NCI-H187 treated with DMSO at 0.1 percent for 48 hours (cell line): ENCODE measurements at places on chromosomes 6 and 20.
A peak's percentile ranks its signal among the peaks of the same experiment; 100 is the strongest.

GRCh38 chr6:138964012-138964411, 24.0 kb downstream of the REPS1 start:
- no peak for DNase-seq

DNA sequence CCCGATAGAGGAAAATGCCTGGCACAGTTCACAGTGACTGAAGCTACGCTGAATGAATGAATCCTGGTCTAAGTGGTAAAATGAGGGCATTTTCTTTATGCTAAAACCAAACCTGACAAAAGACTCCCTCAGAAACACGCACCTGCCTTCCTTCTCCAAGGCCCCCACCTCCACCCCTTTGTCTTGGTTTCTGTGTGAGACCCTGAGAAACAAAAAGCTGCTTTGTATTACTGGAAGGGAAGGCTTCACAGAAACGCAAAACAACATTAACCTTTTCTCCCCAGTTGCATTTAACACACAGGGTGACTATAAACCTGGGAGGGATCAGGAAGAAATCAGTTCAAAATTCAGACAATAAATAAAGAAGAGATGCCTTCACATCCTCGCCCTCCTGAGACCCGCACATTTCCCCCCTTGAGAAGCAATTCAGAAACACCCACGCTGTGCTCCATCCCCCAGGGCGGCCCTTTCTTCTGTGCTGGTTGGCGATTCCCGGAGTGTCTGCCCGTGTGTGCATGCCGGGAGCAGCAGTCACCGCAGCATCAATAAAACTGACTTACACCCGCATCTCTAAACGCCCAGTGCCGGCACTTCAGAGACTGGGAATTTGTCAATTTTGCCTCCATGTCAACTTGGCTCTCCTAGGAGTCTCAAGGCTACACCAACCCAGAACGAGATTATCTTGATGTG, 67.2 kb upstream of the TRAF3IP2 start:
- no peak for DNase-seq

GRCh38 chr20:57501461-57502335, 23.2 kb downstream of the CTCFL start:
- DNase-seq, result no peak

DNA sequence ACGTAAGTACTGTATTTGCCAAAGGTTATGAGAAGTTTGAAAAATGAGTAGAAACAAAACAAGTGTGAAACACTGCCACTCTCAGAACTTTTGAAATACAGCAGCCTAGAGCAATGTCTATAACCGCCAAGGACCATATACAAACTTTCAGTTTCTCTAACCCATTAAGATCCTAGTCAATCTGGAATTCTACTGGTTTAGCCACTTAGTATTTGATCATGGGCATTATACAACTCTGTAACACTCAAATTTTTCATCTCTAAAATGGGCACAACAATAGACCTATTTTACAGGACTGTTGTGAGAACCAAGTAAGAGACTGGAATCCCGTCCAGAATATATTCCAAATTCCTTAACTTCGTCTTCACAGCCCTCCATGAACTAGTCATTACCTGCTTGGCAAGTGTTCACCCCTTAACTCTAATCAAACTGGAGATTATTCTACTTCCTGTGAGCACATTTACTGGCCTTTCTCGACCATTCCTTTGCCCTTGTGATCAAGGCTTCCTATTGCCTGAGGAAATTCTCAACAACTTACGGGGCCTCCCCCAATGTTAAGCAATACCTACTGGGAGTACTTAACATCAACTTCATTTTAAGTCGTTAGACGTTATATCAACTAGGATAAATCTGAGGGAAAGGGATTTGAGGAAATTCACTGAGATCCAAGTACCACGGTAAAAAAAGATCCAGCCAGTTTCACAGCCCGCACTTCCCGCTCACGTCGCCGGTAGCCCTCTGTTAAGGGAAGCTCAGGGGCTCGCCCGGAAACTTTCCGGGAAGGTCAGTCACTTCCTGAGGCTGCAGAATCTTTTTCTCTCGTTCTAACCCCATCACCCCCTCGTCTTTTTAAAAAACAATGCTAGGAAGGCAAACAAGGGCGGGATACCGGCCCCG, 1.1 kb downstream of the EIF2S2 start:
- no peak for DNase-seq

DNA sequence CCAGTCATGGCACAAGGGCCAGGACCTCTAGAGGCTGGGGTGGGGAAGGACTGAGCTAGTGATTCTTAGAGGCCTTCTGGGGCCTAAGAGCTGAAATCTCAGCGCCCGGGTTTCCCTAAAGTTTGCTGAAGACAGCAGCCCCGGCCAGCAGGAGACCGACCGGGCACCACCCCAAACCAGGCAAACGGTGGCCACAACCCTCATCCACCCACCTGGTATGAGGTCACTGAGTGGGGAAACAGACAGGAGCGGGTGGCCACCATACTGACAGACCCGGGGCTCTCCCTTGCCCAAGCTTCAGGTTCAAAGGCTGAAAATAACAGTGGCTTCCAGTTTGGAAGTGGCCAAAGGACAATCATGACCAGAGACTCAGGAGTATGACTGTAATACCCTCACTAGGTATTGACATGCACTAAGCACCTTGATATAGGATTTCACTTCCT, 35.0 kb upstream of the ID1 start:
- DNase-seq, result no peak

- DNase-seq, result no peak
Observed at GRCh38 chr6:31158863-31159855, 770 bp downstream of the TCF19 start.

DNA sequence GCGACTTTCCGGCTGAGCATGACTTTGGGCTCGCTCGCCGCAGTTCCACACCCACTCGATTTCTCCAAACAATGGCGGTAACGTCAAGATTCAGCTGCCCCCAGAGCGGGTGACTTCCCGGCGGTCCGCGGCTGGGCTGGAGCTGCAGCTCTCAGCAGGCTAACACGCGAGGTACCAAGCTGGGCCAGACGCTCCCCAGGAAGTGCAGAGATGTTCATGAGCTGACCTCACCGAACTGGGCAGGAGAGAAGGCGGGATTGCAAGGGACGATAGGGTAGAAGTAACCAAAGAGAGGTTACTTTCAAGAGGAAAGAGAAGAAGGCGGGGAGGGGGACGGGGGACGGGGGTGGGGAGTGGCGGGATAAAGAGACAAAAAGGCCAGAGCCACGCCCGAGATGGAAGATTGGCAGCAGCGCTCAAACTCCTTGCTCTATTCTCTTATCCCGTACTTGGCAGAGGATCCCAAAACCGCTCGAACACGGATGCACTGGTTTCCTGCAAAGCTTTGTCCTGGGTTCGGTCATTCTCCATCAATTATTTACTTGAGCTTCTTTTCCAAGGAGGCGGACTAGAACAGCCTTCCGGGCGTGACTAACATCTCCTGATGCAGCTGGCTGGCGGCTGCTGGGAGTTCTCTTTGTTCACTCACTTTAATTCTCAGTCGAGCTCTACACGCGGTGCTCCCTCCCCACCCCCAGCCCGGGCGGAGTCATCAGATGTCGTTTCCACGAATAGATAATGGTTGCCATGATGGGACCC, at the start of gene MTCL3:
Gene MTCL3, minus strand, starts transcription at position 626 of the 759 bp plus-strand sequence.
- DNase-seq, result peak; percentile 75

- DNase-seq, result no peak
Observed at GRCh38 chr6:23091795-23092194, 522.4 kb downstream of the HDGFL1 start.

- no peak for DNase-seq
Observed at GRCh38 chr6:30570740-30571074, 535 bp upstream of the ABCF1 start.

GRCh38 chr6:118551063-118552053, 3.3 kb downstream of the PLN start:
- no peak for DNase-seq

GRCh38 chr6:63245909-63246308, 34.6 kb downstream of the FKBP1C start:
- DNase-seq, result no peak

GRCh38 chr20:49750611-49751396, 37.1 kb upstream of the B4GALT5 start:
- DNase-seq, result no peak

DNA sequence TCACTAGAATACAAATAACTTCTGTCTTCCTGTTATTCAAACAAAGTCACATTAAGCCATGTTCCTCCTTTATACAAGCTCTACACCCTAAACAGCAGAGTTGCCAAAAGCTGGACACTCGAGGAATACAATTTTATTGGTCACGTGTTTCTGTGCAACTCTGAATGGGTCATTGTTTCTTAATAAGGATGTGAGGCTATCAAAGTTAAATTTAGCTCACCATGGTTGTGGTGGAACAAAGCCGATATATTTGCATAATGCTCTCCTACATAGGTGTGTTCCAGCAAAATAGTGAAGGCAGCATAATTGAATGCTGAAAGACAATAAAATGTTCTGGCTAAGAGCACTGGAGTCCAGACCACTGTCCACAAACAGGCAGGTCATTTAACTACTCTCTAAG, 36.9 kb upstream of the CD2AP start:
- no peak for DNase-seq

DNA sequence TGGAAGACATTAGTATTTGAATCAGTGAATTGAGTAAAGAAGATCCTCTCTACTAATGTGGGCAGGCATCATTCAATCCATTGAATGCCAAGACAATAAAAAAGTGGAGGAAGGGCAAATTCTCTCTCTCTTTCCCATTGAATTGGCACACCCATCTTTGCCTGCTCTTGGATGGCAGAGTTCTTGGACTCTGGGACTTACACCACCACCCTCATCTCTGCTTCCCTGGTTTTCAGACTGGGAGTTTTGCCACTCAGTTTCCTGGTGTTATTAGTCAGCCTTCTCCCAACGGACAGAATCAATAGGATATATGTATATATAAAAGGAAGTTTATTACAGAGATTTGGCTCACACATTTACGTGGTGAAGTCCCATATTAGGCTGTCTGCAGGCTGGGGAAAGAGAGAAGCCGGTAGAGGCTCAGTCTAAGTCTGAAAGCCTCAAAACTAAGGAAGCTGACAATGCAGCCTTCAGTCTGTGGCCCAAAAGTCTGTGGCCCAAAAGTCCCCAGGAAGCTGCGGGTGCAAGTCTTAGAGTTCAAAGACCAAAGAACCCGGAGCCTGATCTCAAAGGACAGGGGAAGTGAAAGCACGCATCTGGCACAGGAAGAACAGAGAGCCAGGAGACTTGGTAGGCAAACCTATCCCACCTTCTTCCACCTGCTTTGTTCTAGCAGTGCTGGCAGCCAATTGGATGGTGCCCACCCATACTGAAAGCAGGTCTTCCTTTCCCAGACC, 64.4 kb downstream of the SMPDL3A start:
- DNase-seq, result no peak

GRCh38 chr6:56374841-56375369, 127.5 kb upstream of the COL21A1 start:
- no peak for DNase-seq

DNA sequence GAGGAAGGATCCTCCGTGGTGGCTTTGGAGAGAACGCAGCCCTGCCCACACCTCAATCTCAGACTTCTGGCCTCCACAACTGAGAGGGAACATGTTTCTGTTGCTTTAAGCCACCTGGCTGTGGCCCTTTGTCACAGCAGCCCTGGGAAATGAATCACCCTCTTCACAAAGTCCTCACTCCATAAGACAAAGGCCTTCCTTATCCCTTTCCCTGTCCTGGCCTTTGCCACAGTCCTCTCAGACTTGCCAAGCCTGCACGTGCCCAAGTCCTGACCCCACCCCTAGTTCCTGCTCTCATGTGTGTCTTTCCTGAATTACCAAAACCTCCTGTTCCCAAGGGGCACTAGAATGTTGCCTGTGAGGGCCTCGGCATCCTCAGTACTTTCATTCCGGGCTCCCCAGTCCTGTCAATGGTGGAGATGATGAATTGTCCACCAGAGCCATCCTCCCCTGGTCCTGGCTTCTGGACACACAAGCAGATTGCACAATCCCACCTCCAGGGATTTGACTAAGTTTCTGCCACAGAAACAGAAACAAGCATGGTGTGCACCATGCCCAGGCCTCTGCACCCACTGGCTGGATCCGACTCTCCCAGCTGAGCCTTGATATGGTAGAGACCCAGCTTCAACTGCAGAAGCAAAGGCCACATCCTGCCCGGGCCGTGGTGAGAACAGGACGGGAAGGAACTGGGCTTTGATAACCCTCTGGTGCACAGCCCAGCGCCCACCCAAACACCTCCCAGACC, 232.6 kb upstream of the PDE10A start:
- no peak for DNase-seq

GRCh38 chr20:10359621-10360040, 74.4 kb downstream of the MKKS start:
- no peak for DNase-seq

GRCh38 chr6:124355146-124355545, 551.5 kb downstream of the NKAIN2 start:
- no peak for DNase-seq

DNA sequence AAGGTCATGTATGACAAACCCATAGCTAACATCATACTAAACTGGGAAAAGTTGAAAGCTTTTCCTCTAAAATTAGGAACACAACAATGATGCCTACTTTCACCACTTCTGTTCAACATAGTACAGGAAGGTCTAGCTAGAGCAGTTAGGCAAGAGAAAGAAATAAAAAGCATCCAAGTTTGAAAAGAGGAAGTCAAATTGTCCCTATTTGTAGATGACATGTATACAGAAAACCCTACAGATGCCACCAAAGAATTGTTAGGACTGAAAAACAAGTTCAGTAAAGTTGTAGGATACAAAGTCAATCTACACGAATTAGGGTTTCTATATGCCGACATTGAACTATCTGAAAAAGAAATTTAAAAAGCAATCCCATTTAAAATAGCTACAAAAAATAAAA, 89.4 kb upstream of the GLP1R start:
- DNase-seq, result no peak

GRCh38 chr6:132320007-132320406, 81.3 kb downstream of the MOXD1 start:
- no peak for DNase-seq

- no peak for DNase-seq
Observed at GRCh38 chr6:28134015-28134414, 7.7 kb upstream of the ZKSCAN8 start.

GRCh38 chr20:4021906-4022305, 6.5 kb upstream of the RNF24 start:
- DNase-seq, result no peak

DNA sequence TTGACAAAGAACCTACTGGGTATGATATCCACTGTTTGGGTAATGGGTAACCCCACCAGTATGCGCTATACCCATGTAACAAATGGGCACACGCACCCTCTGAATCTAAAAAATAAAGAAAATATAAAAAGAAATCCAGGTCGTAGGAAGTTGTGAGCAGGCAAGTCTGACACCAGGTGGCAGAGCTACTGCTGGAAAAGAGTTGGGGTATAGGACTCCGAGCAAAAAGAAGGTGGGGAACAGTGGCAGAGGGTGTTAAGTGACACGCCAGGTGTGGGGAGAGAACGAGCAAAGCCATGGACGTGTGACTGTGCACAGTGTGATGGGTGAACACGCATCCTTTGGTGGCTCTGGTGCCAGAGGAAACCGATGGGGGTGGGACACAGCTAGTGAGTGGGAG, 46.7 kb downstream of the NOX3 start:
- DNase-seq, result no peak

DNA sequence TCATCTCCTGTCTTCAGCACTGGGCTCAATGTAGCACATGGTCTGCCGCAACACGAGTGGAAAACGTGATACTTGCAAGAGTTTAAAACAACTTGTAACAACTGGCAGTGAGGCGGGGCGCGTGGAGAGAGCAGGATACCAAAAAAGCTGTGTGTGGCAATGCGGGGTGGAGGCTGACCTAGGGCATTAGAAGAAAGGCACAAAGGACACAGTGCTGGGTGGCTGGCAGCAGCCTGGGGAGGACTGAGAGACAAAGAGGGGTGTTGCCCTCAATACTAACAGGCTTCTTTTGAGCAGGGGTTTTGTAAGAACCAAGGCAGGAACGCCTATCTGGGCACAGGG, 1.5 kb upstream of the GFOD1 start:
- DNase-seq, result no peak
